ENCODE measurements at places on chromosomes 16 and 17.

GRCh38 chr17:65754081-65754480 is 192.6 kb upstream of the AXIN2 start:
- DNase-seq = no peak

DNA sequence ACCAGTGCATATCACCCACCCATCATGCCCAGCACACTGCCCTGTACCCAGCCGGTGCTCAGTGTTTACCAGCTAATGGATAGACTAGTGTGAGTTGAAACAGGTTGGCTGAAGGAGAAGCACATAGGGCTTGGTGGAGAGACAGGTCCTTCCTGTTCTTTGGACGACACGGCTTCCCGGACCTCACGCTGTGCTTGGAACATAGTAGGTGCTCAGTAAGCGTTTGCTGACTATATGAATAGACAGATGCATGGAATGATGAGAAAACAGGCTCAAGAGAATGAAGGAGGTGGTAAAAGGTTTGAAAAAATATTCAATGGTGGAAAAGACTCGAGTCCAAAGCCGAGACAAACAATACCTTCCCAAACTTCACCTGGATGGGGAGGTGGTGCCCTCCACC is 6.8 kb upstream of the FADS6 start:
- no peak for DNase-seq

DNA sequence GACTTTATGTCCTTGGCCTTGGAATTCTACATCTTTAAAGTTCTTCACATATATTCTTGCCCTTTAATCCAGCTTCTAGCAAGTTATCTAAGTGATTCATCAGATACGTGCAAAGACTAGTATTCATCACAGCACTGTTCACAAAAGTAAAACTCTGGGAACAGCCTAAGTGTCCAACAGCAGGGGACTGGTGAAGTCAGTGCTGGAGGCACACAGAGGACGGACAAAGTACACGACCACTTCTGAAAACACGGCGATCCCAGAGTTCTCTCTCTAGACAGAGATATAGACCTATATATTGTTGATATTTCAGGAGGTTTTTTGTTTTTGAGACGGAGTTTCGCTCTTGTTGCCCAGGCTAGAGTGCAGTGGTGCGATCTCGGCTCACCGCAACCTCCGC is 12.8 kb downstream of the CTRB1 start:
- DNase-seq = no peak

GRCh38 chr16:65782611-65783600 is 583.6 kb upstream of the CDH5 start:
- no peak for DNase-seq

GRCh38 chr17:78677303-78678221 is 100.4 kb upstream of the DNAH17 start:
- DNase-seq = no peak

DNA sequence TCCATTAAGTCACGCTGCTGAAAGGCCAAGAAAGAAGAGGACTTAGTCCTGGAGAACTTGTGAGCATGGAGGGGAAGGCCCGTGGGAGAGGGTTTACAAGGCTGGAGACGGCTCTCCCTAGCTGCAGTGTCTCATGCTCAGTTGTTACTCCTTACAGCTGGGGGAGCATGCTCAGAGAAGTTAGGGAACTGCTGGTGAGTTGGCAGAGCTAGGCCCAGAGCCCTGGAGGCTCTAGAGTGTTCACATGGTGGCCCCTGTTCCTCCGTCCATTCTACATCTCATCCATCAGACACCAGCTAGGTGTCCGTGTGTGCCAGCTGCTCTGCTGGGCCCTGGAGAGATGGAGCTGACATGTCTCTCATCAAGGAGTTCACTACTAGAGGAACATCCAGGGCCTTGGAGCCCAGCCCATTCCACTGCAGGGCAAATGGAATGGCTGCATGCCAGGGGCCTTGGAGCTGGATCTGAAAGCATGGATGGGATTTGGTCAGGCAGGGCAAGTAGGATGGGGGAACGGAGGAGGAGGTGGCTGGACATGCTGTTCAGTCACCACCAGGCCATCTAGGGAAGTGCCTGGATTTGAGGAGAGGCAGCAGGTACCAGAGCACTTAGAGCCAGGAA is 6.3 kb downstream of the XYLT2 start:
- no peak for DNase-seq

DNA sequence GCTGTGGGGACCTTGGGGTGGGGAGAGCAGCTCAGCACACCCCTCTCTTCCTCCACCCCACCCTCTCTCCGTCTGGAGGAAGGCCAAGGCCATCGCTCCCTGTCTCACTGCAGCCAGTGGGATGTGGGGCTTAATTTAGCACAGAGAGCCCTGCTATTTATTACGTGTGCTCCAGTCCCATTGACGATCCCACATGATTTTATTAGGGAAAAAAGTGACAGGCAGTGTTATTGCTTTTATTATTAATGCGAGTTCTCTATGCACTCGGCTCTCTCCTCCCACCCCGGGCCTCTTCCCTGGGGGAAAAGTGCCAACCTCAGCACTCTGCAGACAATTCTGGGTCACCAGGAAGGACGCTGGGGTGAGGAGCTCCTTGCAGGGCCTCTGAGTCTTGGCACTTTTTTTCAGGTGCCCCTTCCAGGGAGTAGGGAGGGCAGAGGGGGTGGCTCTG is 57.3 kb downstream of the MGAT5B start:
- DNase-seq = no peak

DNA sequence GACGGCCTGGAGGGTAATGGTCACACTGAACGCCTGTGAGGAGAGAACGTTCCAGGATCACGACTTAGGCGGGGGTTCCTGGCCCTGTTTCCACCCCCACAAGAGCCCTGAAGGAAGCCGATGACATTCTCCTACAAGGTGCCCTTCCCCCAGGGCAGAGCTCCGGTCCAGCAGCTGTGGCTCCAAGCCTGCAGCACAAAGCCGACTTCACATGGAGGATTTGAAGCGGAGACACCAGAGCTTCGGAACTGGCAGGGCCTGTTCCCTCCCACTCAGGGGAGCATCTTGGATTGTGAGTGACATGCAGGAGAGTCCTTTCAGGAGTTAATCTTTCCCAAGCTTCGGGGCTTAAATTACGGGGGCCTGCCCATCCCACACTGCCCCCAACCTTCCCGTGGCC is 5.0 kb downstream of the FADS6 start:
- DNase-seq = no peak

DNA sequence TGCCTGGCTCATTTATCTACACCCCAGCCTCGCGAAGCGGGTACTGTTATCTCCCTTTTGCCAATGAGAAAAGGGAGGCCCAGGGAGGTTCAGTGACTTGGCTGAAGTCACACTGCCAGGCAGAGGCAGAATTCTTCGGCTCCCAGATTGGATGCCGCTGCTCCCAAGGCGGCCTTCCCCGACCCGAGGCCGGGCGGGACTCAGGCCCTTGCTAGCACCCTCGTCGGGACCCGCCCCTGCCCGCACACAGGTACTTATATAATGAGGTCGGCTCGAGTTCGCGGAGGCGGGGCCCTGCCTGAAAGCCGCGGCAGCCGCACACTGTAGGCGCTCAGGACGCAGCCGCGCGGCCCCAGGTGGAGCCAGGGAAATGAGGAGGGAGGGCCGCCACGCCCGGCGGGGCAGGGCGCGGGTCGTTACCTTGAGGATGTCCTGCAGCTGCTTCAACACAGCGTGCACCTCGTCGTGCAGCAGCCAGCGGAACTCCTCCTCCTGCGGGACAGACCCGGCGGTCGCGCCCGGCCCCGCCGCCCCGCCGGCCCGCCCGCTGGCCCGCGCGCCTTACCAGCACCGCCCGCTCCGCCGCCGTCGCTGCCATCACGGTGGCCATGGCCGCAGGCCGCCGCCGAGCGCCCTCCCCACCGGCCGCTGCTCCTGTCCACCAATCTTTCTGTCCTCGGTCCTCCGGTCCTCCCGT is at the start of gene ROGDI:
TSS of gene ROGDI (minus strand) at position 672 of the 697 bp plus-strand sequence. CDS start at position 610, 62 bp downstream.
- DNase-seq = peak; percentile 90

DNA sequence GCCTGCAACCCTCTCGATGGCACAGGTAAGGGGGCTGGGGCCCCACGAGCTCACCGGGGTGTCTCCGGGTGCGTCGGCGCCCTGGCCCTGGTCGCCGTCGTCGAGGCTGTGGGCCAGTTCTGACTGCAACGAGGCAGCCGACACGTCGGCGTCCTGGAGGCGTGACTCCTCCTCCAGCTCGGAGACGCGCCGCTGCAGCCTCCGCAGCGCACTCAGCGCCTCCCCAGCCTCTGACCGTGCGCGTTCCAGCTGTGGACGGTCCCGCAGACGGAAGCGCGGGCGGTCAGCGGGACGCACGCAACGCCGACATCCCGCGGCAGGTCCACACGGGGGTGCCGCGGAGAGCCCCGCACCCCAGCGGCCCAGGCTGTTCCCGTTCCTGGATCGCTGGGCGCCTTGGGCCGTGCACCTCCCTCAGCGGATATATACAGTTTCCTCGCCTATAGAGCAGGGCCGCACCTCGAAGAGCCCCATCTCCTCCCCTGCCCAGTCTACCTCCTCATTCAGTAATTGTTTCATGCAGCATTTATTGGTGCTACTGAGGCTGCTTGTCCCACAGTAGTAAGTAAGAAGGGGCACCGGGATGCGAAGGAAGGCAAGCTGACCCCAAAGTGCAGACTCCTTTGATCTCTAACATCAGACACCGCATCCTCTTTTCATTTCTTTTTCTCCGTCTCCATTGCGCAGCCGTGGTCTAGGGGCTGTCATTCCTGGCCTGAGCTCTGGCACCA is 5.8 kb downstream of the THOC6 start:
- DNase-seq = peak; percentile 42
